Transverse colon (tissue), 4 donors: ENCODE measurements at places on chromosomes 1 and 21. TPM values are rescaled to one million over a fixed set of nuclear protein-coding genes. Genes with fewer than 3 reads are reported as not detected.

GRCh38 chr1:54854381-54855020 lies 32.5 kb downstream of the DHCR24 start:
- H3K4me3 ChIP-seq: no peak overlapping the region
- no peak for DNase-seq
- H3K4me1 ChIP-seq: no peaks in the 10 kb centered on the region
- H3K36me3 ChIP-seq: peaks cover 9% of the 10 kb centered on the region
- no peak overlapping the region for H3K27ac ChIP-seq

DNA sequence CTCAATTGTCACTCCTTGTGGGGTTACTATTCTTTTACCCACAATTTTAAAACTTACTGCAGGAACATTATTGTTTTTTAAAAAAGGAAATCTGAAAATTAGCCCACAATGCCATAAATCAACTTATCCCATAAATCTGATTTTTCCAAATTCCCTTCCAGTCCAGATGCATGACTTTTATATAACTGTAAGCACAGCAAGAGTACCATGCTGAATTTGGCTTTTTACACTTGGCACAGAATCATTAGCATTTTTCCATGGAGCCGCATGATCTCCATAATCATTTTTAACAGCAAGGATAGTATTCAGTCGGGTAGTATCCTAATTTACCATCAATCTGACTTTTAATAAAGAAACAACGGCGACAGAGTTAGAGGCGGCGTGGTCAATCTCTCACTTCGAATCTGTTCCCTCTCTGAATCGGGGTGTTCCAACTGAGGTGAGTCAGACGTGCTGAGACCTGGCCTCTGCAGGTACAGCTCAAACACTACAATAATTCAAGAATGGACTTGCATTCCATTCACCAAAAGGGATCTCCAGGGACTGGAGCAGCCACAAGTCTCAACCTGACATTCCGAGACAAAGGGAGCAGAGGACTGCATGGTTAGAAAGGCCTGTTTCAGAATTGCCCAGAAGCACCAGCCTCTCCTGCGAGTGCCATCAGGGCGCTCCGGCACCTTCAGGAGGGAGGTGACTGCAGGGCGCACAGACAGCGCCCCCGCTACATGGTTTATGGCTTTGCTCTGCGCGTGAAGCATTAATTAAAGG lies 48.9 kb downstream of the SLC66A1 start:
- no peaks in the 10 kb centered on the region for H3K27me3 ChIP-seq
- H3K27ac ChIP-seq: no peak overlapping the region
- no peak for DNase-seq
- H3K36me3 ChIP-seq: peaks cover 4% of the 10 kb centered on the region
- H3K4me3 ChIP-seq: no peak overlapping the region
- peaks cover 4% of the 10 kb centered on the region for H3K4me1 ChIP-seq

ANGPTL7 gene
- total RNA-seq: not detected

CNTN2 gene
- total RNA-seq: 1.7 TPM

DNA sequence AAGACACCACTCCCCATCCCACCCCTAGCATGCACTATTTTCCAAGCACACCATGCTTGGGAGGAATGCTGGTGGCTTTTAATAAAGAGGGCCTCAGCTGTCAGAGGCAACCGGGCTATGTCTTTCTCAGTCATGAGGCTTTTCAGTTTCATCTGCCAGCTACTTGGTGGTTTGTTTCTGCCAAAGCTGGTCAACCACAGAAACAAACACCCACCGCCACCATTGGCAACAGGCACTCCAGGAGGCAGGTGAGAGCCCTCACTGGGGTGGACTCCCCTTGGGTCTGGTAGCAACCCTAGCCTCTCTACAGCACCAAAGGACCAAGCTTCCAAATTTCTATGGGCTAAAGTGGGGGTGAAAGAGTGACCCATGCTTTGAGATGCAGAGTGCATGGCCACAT lies 54.3 kb upstream of the CD1D start:
- H3K4me3 ChIP-seq: no peak overlapping the region
- H3K27me3 ChIP-seq: peaks cover 4% of the 10 kb centered on the region
- H3K27ac ChIP-seq: no peak overlapping the region
- no peaks in the 10 kb centered on the region for H3K36me3 ChIP-seq
- peak; percentile 46 for DNase-seq
- H3K4me1 ChIP-seq: no peaks in the 10 kb centered on the region

GRCh38 chr1:61241973-61242381 lies 159.6 kb downstream of the NFIA start:
- H3K4me3 ChIP-seq: peak overlapping the region; percentile 25
- H3K36me3 ChIP-seq: no peaks in the 10 kb centered on the region
- peaks cover 19% of the 10 kb centered on the region for H3K4me1 ChIP-seq
- peak overlapping the region; percentile 71 for H3K27ac ChIP-seq
- no peak for DNase-seq
